ENCODE measurements at places on chromosomes 2 and 18.

DNA sequence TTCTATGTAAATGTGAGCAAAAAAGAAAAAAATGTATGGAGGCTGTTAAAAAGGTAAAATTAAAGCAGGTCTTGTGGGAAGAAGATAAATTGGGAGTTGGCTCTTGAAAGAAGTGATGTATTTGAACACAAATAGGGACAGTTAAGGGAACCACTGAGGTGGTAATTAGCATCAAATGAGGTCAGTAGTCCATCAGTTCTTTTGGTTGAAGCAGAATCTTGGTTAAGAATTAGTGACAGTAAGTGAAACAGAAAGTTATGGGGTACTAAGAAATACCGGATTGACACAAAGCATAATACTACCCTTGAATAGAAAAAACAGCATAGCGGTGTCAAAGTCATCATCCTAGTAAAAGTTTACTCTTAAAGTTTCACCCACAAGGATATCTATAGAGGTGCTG lies 352.6 kb upstream of the VRK2 start:
- no peak for DNase-seq

DNA sequence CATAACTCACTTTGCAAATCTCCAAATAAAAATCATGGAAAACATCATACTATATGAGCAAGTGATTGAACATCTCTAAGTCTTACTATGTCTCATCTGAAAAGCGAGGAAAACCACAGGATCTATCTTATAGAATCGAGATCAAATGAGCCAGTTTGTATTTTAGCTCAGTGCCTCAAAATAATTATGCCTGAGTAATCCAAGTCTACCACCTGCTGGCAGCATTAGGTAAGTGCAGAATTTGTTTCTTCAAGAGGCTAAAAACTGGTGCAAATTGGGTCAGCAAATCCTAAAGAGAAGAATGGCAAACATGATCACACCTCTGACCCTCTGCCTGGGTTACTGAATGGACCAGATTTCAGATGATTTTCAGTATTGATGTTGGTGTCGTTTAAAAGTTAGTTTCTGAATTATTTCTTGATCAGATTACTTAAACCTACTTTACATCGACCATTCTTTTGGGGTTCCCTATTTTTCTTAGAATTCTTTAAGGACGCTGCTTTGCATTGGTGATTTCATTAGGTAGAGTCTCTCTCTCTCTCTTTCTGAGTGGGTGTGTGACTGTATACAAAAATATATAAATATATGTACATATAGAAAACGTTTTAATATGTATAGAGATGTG lies 12.7 kb upstream of the FHOD3 start:
- DNase-seq, result no peak

DNA sequence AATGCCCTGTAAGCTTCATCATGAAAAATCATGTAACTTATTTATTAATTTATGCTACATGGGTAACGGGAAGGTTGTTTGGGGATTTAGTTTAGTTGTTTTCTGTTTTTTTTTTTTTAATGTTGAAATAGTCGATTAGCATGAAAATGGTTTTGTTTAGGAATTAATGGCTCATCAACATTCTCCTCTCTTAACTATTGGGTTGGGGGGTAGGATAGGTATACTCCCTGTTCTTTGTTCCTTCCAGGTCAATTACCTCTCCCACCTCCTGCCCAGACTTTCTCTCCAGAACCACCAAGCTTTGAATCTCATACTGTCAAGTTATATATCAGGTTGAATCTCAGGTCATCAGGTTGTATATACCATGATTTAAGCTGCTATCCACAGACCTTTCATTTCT lies 568.7 kb upstream of the DSEL start:
- DNase-seq, result no peak

- no peak for DNase-seq
Observed at GRCh38 chr2:85929096-85930050, 40.6 kb upstream of the ST3GAL5 start.

GRCh38 chr2:101613056-101613704 lies 84.3 kb upstream of the MAP4K4 start:
- no peak for DNase-seq
